Naive thymus-derived CD8-positive, alpha-beta T cell (primary cell): ENCODE measurements at places on chromosomes 12 and 14. TPM values are rescaled to one million over a fixed set of nuclear protein-coding genes. Genes with fewer than 3 reads are reported as not detected.

- H3K4me1 ChIP-seq, result peaks cover 61% of the 10 kb centered on the region
- H3K27ac ChIP-seq, result peak overlapping the region; percentile 7
- no peak for DNase-seq
- H3K27me3 ChIP-seq, result no peaks in the 10 kb centered on the region
- H3K4me3 ChIP-seq, result no peak overlapping the region
- H3K36me3 ChIP-seq, result peaks cover 15% of the 10 kb centered on the region
These were observed 16.4 kb downstream of the ARID2 start for GRCh38 chr12:45745861-45746277.

DNA sequence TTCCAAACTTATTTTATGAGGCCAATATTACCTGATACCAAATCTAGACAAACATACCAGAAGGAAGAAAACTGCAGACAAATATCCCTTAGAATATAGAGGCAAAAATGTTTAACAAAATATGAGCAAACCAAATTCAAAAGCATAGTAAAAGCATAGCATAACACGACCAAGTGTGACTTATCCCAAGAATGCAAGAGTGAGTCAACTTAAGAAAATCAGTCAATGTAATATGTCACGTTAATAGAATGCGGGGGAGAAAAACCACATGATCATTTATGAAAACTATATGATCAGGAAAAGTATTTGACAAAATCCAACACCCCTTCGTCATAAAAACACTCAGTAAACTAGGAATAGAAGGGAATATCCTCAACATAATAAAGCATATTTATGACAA, 217.3 kb downstream of the ADGRD1 start:
- H3K4me3 ChIP-seq, result no peak overlapping the region
- H3K36me3 ChIP-seq, result peaks cover 14% of the 10 kb centered on the region
- no peaks in the 10 kb centered on the region for H3K4me1 ChIP-seq
- H3K27me3 ChIP-seq, result peaks cover 45% of the 10 kb centered on the region
- DNase-seq, result no peak
- no peak overlapping the region for H3K27ac ChIP-seq

DNA sequence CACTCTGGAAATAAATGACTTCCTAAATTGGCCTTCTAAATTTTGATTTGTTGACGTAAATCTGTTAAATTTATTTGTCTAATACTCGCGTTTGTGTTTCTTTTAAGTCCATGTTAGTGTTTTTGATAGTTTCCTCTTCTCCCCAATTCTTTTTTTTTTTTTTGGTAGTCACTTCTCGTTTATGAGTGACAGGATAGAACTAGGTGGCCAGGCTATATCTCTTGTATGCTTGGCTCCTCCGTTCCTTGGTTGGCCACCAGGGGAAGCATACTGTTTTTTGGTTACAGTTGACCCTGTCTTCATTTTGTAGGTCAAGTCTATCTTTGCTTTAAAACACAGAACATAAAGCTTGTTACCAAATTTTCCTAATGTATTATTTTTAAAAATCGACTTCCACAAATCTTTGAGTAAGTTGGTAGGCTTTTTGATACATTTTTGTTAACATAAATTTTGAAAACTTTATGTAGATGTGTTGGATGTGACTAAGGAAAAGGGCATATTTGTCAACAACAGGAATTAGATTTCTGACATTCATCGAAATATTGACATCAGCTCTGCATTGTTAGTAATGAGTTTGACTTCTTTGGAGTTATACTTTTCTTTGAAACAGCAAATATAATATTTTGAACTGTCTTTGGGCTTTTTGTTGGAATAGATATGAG, 2.2 kb downstream of the RCOR1 start:
- H3K36me3 ChIP-seq, result no peaks in the 10 kb centered on the region
- no peak for DNase-seq
- peak overlapping the region; percentile 91 for H3K27ac ChIP-seq
- H3K27me3 ChIP-seq, result no peaks in the 10 kb centered on the region

DNA sequence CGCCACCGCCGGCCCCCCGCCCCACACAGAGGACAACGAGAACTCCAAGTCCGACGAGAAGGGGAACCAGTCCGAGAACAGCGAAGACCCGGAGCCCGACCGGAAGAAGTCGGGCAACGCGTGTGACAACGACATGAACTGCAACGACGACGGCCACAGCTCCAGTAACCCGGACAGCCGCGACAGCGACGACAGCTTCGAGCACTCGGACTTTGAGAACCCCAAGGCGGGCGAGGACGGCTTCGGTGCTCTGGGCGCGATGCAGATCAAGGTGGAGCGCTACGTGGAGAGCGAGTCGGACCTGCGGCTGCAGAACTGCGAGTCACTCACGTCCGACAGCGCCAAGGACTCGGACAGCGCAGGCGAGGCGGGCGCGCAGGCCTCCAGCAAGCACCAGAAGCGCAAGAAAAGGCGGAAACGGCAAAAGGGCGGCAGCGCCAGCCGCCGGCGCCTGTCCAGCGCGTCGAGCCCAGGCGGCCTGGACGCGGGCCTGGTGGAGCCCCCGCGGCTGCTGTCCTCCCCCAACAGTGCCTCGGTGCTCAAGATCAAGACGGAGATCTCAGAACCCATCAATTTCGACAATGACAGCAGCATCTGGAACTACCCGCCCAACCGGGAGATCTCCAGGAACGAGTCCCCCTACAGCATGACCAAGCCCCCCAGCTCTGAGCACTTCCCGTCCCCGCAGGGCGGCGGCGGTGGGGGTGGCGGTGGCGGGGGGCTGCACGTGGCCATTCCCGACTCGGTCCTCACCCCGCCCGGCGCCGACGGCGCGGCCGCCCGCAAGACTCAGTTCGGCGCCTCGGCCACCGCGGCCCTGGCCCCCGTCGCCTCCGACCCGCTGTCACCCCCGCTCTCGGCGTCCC, 150.9 kb downstream of the EGLN3 start:
- DNase-seq, result no peak
- peaks cover 3% of the 10 kb centered on the region for H3K4me1 ChIP-seq
- H3K4me3 ChIP-seq, result no peak overlapping the region
- H3K27ac ChIP-seq, result no peak overlapping the region
- peaks cover 33% of the 10 kb centered on the region for H3K27me3 ChIP-seq

DNA sequence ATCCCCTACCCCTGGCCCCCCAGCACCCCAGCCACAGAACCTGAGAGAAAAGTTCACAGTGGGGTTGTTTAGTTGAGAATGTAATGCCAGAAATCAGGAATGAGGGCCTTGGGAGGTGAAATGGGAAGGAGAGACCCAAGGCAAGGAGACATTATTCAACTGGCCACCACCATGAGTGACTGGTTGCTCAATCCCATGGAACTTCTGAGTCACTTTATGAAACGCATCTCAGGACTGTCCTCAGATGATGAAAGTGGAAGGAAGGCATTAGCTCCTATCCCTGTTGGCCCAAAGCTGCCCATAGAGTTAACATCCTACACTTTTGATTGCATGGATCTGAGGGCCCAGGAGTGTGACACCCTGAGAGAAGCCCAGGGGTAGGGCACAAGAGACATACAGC, 25.4 kb upstream of the TCL1A start:
- no peak for DNase-seq
- peaks cover 9% of the 10 kb centered on the region for H3K36me3 ChIP-seq
- no peak overlapping the region for H3K4me3 ChIP-seq
- H3K27me3 ChIP-seq, result peaks cover 1% of the 10 kb centered on the region
- H3K4me1 ChIP-seq, result peaks cover 9% of the 10 kb centered on the region

DNA sequence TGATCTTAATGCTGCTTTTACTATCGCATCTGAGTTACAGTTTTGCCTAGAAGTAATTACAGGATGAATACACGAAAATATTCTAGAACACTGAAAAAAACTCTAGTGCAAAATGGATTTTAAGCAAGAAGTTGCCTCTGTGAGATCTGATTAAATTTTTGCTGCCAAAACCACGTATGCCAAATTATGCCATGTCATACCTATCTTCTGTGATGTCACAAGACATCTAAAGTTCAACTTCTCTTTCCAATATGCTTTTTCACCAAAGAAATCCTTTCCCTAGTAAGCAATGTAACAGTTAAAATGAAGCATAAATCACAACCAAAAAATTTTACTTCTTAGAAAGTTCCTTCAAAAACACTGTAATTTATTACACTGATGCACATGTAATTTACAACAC, 39.6 kb downstream of the HECTD4 start:
- H3K4me1 ChIP-seq, result peaks cover 55% of the 10 kb centered on the region
- no peak for DNase-seq

DNA sequence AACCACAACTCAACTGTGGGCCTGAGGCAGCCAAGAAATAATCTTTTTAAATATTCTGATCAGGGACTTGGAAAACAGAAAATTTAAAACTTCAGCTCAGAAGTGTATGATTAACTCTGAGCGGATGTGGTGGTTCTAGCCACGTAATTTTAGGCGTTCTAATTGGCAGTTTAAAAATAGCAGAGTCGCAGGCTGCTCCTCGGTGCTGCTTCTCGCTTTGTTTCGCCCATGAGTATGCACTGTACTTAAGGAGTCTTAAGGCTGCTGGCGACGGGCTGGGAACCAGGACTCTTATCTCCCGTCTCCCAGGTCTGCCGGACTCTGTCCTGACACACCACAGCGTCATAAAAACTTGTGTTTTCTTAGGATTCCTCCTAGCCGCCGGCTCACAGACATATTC, 113.4 kb upstream of the PELI2 start:
- peaks cover 41% of the 10 kb centered on the region for H3K27me3 ChIP-seq
- H3K36me3 ChIP-seq, result peaks cover 8% of the 10 kb centered on the region
- peaks cover 18% of the 10 kb centered on the region for H3K4me1 ChIP-seq
- no peak overlapping the region for H3K27ac ChIP-seq
- peak overlapping the region; percentile 64 for H3K4me3 ChIP-seq

GRCh38 chr14:102219316-102219715, 79.6 kb downstream of the WDR20 start:
- H3K36me3 ChIP-seq, result peaks cover 3% of the 10 kb centered on the region
- no peaks in the 10 kb centered on the region for H3K27me3 ChIP-seq
- no peak overlapping the region for H3K27ac ChIP-seq
- no peak for DNase-seq
- H3K4me3 ChIP-seq, result no peak overlapping the region

DNA sequence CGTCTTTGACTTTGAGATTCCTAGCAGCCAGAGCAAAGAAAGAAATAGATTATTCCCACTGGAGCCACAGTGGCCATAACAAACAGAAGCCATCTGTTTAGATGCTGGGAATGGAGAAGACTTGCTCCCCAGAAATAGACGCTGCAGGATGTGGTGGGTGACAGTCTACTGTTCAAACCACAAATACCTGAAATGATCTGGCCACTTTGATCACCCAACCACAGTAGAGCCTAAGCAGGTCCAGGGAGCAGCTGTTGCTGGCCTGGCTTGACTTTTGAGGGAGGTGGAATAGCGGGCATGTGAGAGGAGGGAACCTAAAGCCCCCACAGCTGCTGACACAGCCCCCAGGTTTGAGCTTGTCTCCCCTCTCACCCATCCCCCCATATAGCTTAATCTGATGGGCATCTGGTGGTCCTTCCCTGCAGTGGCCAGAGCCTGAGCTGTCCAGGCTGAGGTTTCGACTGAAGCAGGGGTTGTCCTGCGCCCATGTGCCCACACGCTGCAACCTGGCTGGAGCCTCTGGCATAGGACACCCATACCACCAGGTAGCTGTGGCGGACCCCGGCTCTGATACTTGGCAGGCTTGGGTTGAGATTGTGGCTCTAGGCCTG, 38.7 kb downstream of the SH2B3 start:
- H3K4me3 ChIP-seq, result peak overlapping the region; percentile 75
- H3K4me1 ChIP-seq, result peaks cover 65% of the 10 kb centered on the region
- DNase-seq, result no peak
- H3K27me3 ChIP-seq, result no peaks in the 10 kb centered on the region
- peak overlapping the region; percentile 90 for H3K27ac ChIP-seq

DNA sequence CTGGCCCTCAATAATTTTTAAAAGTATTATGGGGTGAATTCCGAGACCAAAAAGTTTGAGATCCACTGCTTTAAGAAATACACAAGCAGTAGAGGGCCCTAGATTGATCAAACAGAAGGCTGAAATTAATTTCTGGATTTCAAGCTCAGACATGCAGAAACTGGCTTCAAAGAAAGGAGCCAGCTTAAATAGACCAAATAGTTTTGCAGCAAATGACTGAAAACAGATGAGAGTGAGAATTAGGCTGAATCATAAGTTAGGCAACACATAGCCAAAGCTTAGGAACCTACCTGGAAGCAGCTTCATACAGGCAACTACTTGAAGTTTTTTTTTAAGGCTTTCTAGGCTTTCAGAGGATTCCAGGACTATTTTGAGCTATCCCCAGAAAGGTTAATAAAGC, 12.4 kb downstream of the ATF7 start:
- DNase-seq, result no peak
- peaks cover 5% of the 10 kb centered on the region for H3K4me1 ChIP-seq
- no peaks in the 10 kb centered on the region for H3K27me3 ChIP-seq
- H3K4me3 ChIP-seq, result no peak overlapping the region

- no peak for DNase-seq
- no peak overlapping the region for H3K4me3 ChIP-seq
- no peak overlapping the region for H3K27ac ChIP-seq
- no peaks in the 10 kb centered on the region for H3K4me1 ChIP-seq
- peaks cover 8% of the 10 kb centered on the region for H3K27me3 ChIP-seq
These were observed 33.6 kb downstream of the SDR9C7 start for GRCh38 chr12:56900583-56900982.

- no peak overlapping the region for H3K27ac ChIP-seq
- H3K36me3 ChIP-seq, result no peaks in the 10 kb centered on the region
- no peak overlapping the region for H3K4me3 ChIP-seq
- peaks cover 3% of the 10 kb centered on the region for H3K27me3 ChIP-seq
These were observed 14.8 kb downstream of the ACOT6 start for GRCh38 chr14:73627151-73627558.

DNA sequence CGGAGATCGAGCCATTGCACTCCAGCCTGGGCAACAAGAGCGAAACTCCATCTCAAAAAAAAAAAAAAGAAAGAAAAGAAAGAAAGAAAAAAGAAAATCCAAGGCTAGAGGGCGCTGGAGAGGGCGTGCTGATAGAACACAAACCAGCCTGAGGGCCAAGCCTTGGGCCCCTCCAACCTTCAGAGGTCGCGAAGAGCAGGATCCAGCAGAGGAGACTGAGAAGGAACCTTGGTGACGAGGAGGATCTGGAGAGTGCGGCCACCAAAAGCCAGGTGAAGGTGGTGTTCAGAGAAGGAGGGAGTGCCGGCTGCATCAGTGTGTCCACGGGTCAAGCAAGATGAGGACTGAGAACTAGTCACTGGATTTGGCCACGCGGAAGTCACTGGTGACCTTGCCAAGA, 4.1 kb upstream of the DYNC1H1 start:
- H3K27ac ChIP-seq, result no peak overlapping the region
- H3K4me1 ChIP-seq, result peaks cover 9% of the 10 kb centered on the region
- no peak for DNase-seq
- H3K4me3 ChIP-seq, result no peak overlapping the region
- no peaks in the 10 kb centered on the region for H3K27me3 ChIP-seq

- no peak overlapping the region for H3K27ac ChIP-seq
- H3K4me1 ChIP-seq, result no peaks in the 10 kb centered on the region
- no peaks in the 10 kb centered on the region for H3K27me3 ChIP-seq
These were observed 71.1 kb downstream of the PTPRR start for GRCh38 chr12:70849265-70849960.

GRCh38 chr12:64184216-64184615, 37.9 kb downstream of the KICS2 start:
- no peaks in the 10 kb centered on the region for H3K27me3 ChIP-seq
- H3K4me3 ChIP-seq, result no peak overlapping the region
- H3K36me3 ChIP-seq, result peaks cover 29% of the 10 kb centered on the region
- no peaks in the 10 kb centered on the region for H3K4me1 ChIP-seq
- H3K27ac ChIP-seq, result no peak overlapping the region

Gene IRF2BPL
- total RNA-seq, result 26.5 TPM

Gene A2ML1
- total RNA-seq, result not detected

Gene P2RX2
- total RNA-seq, result not detected

Gene M6PR
- 173 TPM for total RNA-seq

Gene C14orf132
- 4.6 TPM for total RNA-seq

Gene RIMBP2
- total RNA-seq, result not detected

Gene CLEC4D
- not detected for total RNA-seq

Gene EPS8
- 1.1 TPM for total RNA-seq
